ENCODE measurements at places on chromosomes 5 and 9.

GRCh38 chr5:168647083-168647482 is 67.9 kb upstream of the PANK3 start:
- DNase-seq: no peak

DNA sequence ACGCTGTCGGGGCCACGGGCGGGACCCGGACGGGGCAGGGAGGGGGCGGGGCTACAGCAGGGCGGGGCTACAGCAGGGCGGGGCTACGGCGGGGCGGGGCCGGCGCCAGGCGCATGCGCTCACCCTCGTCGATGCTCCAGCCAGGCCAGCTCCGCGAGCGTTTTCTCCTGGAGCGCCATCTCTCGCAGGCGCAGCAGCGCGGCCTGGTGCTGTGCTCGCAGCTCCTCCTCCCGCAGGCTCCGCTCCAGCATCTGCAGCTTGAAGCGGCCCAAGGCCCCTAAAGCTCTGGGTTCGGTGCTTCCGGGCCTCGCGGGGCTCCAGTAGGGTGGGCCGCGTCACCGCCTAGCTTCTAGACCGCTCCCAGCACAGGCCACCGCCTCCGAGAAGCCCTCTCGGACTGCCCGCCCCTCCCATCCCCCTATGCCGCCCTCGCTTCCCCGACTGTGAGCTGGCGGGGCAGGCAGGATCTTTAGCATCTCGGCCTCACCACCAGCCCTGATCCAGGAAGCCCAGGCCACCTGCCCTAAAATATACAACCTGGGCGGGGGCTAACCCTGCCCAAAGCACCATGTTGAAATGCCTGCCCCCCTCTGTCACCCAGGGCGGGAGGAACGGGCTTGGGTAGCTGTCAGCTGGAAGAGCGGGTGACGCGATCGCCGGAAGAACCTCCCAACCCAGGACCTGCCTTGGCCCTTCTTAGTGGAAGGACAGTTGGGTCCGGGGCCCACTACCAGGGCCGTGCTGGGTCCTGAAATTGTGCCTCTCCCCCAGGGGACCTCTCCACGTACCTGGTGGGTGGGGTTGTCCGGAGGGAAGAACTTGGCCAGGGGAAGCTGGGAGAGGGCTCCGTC is 21.9 kb upstream of the QSOX2 start:
- DNase-seq: peak; percentile 73

DNA sequence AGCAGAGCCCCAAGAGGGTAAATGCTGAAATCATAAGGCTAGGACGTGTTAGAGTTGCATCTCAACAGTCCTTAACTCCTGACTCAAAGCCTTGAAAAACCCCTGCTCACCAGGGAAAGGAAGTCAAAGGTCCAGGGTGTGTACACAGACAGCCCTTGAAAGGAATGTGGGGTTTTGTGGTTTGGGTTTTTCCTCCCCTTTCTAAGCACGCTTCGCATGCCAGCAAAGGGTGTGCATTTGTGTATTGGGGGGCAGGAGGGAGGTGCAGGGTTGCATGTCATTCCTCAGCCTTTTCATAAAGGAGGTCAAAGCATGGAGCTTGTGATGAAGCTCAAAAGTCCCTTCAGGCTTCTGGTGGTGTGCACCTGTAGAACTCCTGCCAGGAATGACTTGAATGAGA is 17.3 kb upstream of the XPA start:
- DNase-seq: no peak

- DNase-seq: no peak
Measured at GRCh38 chr9:660227-660626, 181.3 kb upstream of the DMRT1 start.

DNA sequence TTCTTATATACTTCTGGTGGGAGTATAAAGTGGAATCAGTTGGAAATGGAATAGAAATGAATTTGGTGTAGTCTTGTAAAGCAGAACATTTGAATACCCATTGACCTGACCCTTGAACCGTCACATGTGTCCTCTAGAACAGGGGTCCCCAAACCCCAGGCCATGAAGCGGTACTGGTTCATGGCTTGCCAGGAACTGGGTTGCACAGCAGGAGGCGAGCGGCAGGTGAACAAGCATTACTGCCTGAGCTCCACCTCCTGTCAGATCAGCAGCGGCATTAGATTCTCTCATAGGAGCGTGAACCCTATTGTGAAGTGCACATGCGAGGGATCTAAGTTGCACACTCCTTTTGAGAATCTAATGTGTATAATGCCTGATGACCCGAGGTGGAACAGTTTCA is 80.0 kb downstream of the RANBP17 start:
- no peak for DNase-seq

DNA sequence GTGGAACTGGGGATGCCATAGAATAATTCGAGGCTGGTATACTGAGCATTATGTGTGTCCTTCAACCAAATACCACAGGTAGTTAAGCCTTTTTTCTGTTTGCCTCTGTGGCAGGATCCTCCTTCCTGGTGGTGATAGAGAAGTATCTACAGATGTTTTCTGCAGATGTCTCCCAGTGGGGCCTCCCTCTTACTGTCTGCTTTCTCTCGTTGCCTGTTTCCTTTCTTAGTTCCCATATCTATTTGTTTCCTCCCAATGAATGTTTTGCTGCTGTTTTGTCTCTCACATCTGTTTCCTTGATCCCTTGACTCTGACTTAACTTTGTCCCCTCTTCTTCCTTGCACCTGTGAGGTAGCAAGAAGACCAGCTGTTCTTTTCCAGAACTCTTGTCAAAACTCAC is 130.9 kb upstream of the NUDT12 start:
- DNase-seq: no peak

GRCh38 chr5:161155451-161155850 is 303.4 kb upstream of the ATP10B start:
- no peak for DNase-seq

- peak; percentile 26 for DNase-seq
Measured at GRCh38 chr5:143016777-143017516, 246.8 kb downstream of the ARHGAP26 start.

GRCh38 chr9:127732444-127732843 is 2.6 kb downstream of the TOR2A start:
- no peak for DNase-seq

DNA sequence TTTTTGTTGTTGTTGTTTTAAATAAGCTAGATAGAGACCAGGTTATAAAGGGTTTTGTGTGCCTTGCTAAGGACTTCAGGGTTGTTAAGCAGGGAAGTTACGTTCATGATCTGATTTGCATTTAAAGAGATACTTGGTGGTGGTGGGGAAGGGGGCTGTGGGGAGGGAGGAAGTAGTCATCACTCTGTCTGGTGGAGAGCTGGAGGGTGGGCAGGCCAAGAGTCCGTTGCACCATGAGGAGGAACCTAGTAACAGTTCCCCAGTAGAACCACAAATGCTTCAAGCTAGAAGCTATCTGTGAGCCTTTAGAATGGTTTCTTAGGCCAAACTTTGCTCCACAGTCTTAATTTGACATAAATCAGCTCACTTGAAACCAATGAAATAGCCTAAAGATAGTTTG is 18.7 kb upstream of the ROPN1L start:
- no peak for DNase-seq

DNA sequence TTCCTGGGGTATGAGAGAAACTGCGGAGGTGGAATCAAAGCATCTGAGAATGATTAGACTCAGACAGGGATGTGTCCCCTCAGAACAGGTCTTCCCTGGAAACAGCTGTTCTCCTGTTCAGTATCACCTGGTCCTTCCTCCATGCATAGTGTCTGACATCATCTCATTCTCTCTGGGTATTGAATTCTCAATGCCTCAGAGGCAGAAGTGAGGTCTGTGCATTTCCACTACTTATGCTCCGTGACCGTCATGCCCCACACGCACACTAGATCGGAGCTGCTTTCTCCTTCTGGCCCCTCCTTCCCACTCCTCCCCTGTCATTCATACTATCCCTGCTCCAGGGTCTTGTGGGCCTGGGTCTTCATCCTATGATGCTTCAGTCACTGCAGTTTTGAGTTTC is 61.4 kb upstream of the DAB2IP start:
- no peak for DNase-seq

- no peak for DNase-seq
Measured at GRCh38 chr9:81631218-81631745, 58.1 kb downstream of the TLE1 start.

DNA sequence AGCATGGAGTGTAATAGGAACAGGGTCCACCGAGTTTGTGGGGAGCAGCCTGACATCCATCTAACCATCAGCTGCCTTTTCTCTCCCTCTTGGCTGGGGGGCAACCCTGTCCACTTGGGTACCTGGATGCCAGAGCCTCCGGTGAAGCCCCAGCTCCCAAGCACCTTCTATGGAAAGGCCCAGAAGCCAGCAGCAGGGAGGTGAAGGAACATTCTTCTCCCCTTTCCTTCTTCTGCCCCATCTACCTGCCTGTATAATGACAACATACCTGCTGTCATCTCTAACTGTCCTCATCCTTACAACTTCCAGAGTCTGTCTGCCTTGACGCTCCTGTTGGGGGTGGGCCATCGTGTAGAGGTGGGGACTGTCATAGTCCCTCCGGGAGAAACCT is 33.1 kb downstream of the THBS4 start:
- no peak for DNase-seq

GRCh38 chr9:32703635-32704034 is 68.2 kb upstream of the TAF1L start:
- no peak for DNase-seq

GRCh38 chr5:135382106-135382790 is 16.8 kb downstream of the MACROH2A1 start:
- DNase-seq: no peak

- DNase-seq: no peak
Measured at GRCh38 chr5:98053170-98053569, 720.3 kb upstream of the RGMB start.

DNA sequence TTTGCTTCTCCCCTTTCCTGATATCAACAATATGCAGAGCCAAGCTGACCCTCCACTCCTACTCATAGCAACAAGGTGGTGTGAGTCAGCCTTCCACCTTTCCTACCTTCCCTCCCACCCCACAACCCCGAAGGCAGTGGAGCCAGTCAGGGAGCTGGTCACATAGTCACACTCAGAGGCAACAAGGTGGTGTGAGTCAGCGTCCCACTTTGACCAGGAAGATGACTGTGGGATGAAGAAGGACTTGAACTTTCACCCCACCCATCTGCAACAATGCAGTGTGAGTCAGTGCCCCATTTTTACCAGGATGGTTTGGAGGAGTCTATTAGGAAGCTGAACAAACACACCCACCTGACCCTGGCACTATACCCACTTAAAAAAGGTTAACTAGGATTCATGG is 30.1 kb upstream of the ZNF782 start:
- no peak for DNase-seq

All from stimulated activated CD8-positive, alpha-beta memory T cell treated with anti-CD3 and anti-CD28 coated beads, Interleukin-12 subunit alpha, Interleukin-12 subunit beta, amount 100 ng/mL, for 1 hour (primary cell).